ENCODE measurements at places on chromosomes 11 and 22. TPM values are rescaled to one million over a fixed set of nuclear protein-coding genes. Genes with fewer than 3 reads are reported as not detected.

DNA sequence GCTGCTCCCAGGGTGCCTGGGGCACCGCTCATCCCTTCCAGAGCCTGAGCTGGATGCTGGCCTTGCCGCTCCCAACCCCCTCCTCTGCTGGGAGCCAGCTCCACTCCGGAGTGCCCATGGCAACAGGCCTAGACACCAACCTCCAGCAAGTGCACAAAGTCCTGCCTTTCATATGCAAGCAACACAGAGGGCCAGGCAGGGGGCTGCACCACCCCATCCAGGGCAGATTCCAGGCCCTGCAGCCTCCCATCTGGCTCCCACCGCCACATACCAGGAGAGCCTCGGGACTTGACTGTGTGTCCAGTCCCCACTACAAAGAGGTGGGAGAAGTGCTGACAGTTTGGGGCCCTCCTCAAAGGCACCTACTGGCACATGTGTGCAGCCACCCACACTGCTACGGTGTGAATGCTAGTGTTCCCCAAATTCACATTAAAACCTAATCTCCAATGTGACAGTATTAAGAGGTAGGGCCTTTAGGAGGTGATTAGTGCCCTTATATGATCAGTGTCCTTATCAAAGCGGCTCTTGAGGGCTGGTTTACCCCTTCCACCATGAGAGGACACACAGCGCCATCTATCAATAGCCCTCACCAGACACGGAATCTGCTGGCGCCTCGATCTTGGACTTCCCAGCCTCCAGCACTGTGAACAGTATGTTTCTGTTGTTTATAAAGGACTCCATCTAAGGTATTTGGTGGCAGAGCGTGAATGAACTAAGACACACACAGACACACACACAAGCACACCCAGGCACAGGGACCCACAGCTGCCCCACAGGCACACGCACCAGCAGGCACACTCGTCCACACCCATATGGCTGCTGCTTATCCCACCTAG, 16.2 kb downstream of the ARVCF start:
- DNase-seq: no peak

DNA sequence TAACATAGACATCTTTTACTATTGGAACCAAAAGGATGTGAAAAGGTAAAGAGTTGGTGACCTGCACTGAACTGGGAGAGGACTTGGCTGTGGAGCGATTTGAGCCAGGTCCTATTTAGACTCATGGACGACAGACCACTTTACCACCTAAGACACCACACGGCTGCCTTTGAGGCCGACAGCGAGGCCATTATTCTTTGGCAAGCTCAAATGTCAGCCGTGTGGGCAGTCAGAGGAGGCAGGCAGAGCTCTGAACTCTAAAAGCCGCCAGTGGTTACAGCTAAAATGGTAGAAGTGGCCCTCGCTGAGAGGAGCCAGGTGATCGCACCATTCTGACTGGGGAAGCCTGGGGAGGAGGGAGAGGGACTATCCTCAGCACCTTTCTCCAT, 50.5 kb downstream of the SCUBE1 start:
- no peak for DNase-seq

Gene FIBP
- 37.8 TPM for total RNA-seq

Gene SYT7
- 36.7 TPM for total RNA-seq

DNA sequence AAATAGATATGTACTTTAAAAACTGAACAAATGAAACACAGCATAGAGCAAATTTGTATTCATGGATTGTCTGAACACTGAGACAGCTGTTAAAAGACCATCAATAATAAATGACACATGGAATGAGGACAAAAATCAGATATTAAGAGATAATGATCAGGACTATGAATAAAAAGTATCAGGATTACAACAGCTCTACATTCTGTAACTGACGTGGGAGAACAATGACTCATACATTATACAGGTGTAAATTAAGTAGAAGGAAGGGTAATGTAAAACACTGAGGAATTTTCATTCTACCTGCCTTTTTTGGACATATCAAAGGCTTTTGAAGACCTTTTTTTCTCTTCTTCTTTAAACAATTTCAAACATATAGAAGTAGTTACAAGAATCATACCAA, 310.9 kb upstream of the ANO3 start:
- no peak for DNase-seq

- no peak for DNase-seq
Measured at GRCh38 chr11:91749251-91749650, 475.4 kb upstream of the FAT3 start.

Gene CD59
- total RNA-seq: 633 TPM

- DNase-seq: no peak
Measured at GRCh38 chr11:66159324-66159984, 89.4 kb downstream of the PACS1 start.

Gene TRPM5
- not detected for total RNA-seq

All from left cardiac atrium (tissue), 4 donors.